Sigmoid colon (tissue), 7 donors: ENCODE measurements at places on chromosomes 5 and 9. TPM values are rescaled to one million over a fixed set of nuclear protein-coding genes. Genes with fewer than 3 reads are reported as not detected.

- no peak for DNase-seq
These were observed 128.0 kb downstream of the PIP5K1B start for GRCh38 chr9:68832861-68833518.

DNA sequence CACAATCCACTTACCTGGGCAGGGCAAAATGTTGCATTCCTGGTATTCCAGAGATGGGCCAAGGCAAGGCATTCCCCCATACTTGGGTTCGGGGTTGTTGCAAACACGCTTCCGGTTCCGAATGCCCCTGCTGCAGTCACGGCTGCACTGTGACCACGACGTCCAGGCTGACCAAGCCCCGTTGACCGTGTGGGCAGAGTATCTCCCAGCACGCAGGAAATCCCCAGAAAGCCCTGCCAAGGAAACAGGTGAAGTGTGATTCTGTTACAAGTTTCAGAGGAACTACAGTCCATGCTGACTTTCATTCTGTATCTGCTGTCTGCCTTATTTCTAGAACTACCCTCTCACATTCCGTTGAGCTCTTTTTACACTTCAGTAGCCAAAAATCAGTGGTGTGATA, 483.0 kb downstream of the SEMA5A start:
- no peak for DNase-seq

- no peak for DNase-seq
These were observed 11.0 kb downstream of the ZBTB5 start for GRCh38 chr9:37454238-37454637.

DNA sequence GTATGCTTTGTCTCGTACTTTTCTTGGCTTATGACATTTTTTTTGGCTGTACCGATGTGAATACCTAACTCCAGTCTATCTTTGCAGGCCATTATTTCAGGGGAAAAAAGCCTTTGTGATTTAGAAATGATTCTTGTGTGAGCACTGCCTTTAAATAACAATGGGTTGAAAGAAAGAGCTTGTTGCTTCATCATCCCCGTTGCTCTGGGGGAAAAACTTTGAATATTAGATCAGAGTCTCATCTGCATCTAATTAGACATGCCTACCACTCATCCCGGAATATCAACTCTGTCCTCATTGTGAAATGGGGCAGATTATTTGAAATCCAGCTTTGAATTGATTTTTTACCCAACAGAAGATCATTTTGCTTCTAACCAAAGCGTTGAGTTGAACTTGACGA, 13.5 kb downstream of the CXCL14 start:
- DNase-seq, result no peak

- DNase-seq, result no peak
These were observed 22.9 kb downstream of the PROP1 start for GRCh38 chr5:177973066-177973635.

DNA sequence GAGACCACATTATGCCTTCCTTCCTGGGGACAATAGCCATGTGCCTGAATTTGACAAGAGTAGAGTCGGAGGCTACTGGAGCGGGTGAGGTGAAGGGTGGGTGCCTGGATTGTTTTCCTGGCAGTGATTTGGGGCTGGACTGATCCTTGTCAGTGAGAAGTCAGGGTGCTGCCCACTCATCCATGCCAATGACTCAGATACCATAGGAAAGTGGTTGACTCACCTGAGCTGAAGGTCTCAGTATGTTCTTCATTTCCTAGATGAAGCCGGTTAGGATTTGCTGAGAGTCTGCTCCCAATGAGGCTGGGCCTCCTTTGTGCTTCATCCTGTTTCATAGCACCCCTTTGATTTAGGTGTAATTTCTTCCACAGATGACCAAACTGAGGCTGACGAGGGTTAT, 366.0 kb downstream of the KDM4C start:
- DNase-seq, result no peak

- no peak for DNase-seq
These were observed 31.1 kb downstream of the IL4 start for GRCh38 chr5:132704875-132705274.

GRCh38 chr5:158709279-158709678, 390.4 kb downstream of the EBF1 start:
- DNase-seq, result no peak

DNA sequence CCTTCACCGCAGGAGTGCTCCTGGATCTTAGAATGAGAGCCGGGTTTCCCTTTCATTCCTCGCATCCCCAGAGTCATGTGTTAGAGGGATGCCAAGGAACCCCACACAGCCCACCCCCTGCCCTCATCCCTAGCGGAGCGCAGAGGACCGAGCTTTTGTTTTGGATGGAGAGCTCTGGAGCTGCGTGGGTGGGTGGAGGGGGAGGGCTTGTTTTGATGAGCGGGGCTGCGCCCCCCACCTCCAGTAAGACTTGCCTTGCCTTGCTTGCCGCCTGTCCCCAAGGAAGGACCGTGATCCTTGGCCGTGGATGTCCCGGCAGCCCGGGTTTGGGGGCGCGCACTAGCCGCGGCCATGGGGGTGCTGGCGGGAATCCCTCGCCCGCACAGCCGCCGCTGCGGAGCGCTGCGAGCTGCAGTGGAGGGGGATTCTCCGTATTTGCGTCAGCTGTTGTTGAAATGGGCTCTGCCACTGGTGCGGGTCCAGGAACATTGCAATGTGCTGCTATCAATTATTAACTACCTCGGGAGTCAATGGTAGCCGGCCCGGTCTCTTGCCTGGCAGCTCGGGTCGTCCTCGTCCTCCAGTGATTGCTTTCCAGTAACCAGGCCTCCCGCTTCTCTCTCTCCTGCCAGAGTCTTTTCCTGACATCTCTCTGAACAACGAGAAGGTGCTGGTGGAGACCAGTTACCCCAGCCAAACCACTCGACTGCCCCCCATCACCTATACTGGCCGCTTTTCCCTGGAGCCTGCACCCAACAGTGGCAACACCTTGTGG, 1.0 kb downstream of the EGR1 start:
- DNase-seq, result no peak

- DNase-seq, result no peak
These were observed 255.9 kb downstream of the PSAT1 start for GRCh38 chr9:78552802-78553201.

DNA sequence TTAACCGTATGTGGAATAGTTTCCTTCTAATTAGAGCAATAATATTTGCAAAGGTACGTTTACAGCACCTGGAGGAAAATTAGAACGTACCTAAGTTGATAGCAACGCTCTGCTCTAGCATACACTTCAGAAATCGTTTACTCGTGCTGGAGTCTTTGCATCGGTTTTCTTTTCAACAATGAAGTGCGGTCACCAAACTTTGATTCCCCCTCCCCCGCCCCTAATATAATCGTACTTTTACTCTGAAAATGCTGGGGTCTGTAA, 506 bp downstream of the ADAMTS19 start:
- DNase-seq, result no peak

- DNase-seq, result no peak
These were observed 19.5 kb upstream of the RAB14 start for GRCh38 chr9:121220996-121221663.

GRCh38 chr9:72997387-72997995, 44.6 kb upstream of the ALDH1A1 start:
- DNase-seq, result no peak

DNA sequence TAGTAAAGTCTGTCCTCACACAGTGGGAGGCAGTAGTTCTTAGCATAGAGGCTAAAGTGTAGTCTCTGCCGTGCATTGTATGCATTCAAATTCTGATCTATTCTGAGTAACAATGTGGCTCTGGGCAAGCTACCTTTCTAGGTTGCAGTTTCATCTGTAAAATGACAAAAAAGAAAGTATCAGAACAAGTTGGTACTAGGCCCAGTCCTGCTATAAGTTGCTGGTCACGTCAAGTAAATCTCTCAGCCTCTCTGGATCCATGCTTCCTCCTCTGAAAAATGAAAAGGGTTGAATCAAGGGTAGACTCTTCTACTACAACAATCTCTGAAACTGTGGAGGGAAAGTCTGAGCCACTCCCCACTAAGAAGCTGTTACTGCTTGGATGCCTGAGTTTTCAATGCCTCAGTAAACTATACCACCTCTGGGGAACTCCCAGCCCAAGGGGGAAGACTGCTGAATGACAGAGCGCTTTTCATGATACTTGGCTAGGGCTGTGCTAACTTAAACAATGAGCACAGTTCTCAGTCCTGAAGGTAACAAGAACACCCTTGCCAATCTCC, 34.5 kb upstream of the SPARC start:
- no peak for DNase-seq

DNA sequence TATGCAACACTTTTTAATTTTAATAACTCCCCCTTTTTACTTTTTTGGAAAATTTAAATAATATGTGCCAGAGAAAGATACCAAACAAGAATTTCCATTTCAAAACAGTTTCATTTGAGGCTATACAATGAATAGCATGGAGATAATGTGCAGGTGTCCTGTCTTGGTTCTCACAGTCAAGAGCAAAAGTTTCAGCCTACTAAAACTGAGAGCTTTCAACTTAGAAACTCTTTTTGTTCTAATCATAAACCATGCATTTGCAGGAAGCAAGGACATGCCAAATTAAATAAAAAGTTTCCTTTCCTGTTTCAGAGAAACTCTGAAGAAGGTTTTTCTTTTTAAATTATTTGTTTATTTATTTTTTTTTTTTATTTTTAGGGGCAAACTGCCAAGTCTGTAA, 1165.6 kb upstream of the SEMA6A start:
- DNase-seq, result no peak

GRCh38 chr5:29769474-29769873, 1424.0 kb upstream of the CDH6 start:
- DNase-seq, result no peak

- DNase-seq, result no peak
These were observed 215.8 kb downstream of the HSPA4 start for GRCh38 chr5:133267601-133268000.

- no peak for DNase-seq
These were observed 92.4 kb upstream of the NR3C1 start for GRCh38 chr5:143495821-143496275.

DNA sequence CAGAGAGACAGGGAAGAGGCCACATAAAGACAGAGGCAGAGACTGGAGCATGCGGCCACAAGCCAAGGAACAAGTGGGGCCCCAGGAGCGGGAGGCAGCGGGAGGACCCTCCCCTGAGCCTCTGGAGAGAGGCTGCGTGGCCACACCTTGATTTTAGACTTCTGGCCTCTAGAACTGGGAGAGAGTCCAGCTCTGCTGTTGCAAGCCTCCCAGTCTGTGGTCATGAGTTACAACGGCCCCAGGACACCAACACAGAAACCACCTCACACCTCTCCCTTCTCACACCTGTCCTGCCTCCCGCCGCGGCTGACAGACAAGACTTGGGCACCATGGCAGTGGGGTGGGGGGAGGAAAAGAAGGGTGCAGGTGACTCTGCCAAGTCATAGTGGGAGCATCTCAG, 2.2 kb downstream of the INPP5E start:
- DNase-seq, result no peak

DNA sequence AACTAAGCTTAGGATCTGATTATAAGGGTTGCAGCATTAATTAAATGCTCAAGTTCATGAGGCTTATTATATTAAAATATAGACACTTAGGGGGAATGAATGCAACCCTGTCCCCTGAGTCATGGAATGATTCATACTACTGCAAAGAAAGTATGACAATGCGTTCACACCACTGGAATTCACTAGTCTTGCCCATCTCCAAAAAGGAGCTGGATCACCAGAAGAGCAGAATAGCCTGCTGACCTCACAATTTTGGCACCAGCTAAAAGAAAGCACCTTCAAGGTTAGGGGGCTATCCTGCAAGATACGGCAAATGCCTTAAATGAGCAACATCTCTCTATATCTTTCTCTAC, 32.0 kb upstream of the TMED7 start:
- DNase-seq, result no peak

GRCh38 chr5:122112063-122112462, 17.3 kb upstream of the ZNF474 start:
- DNase-seq, result no peak

DNA sequence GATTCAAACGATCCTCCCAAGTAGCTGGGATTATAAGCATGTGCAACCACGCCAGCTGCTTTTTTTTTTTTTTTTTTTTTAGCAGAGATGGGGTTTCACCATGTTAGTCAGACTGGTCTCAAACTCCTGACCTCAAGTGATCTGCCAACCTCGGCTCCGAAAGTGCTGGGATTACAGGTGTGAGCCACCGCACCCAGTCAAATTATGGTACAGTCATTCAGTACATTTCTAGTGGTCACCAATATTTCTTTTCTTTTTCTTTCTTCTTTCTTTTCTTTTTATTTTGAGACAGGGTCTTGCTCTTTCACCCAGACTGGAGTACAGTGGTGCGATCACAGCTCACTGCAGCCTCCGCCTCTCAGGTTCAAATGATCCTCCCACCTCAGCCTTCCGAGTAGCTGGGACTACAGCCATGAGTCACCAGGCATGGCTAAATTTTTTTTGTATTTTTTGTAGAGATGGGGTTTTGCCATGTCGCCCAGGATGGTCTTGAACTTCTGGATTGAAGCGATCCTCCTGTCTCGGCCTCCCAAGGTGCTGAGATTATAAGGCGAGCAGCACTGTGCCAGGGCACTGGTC, 25.4 kb upstream of the DCP2 start:
- no peak for DNase-seq

- DNase-seq, result no peak
These were observed 568.1 kb downstream of the CTNND2 start for GRCh38 chr5:11335881-11336760.

GRCh38 chr9:132908635-132909034, 29.9 kb downstream of the SPACA9 start:
- no peak for DNase-seq

DNA sequence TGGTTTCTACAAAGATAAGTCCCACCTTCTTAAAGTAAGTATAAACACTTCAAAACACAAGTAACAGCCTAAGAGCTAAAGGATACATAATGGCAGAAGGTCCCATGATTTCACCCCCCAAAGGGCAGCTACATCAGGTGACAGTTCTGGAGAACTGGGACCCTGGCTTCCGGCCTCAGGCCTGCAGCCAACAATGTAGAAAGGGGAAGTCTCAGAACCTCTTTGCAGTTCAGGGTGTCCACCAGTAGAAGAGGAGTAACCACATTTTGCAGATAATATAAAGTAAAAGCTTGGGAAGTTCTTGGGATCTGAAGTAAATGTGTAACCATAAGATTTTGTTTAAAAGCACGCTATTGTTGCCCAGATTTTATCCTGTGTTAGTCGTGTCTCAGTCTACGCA, 267.4 kb upstream of the VLDLR start:
- DNase-seq, result no peak

The SH3PXD2B gene
- total RNA-seq, result 19.3 TPM

The SYNPO gene
- 8.9 TPM for total RNA-seq

The TLR4 gene
- 24.6 TPM for total RNA-seq

The IQGAP2 gene
- 24.6 TPM for total RNA-seq

The EMB gene
- total RNA-seq, result 13.2 TPM

The CARTPT gene
- 20.0 TPM for total RNA-seq

The KIF27 gene
- 6.7 TPM for total RNA-seq

The AQP3 gene
- 3.0 TPM for total RNA-seq

The DENND4C gene
- total RNA-seq, result 75.6 TPM

The ADCY2 gene
- total RNA-seq, result 9.5 TPM

The IFNE gene
- not detected for total RNA-seq

The SPAG8 gene
- 2.8 TPM for total RNA-seq

The TNFSF15 gene
- total RNA-seq, result 13.2 TPM
